CD8-positive, alpha-beta T cell (primary cell): ENCODE measurements at places on chromosomes 12 and 14.

DNA sequence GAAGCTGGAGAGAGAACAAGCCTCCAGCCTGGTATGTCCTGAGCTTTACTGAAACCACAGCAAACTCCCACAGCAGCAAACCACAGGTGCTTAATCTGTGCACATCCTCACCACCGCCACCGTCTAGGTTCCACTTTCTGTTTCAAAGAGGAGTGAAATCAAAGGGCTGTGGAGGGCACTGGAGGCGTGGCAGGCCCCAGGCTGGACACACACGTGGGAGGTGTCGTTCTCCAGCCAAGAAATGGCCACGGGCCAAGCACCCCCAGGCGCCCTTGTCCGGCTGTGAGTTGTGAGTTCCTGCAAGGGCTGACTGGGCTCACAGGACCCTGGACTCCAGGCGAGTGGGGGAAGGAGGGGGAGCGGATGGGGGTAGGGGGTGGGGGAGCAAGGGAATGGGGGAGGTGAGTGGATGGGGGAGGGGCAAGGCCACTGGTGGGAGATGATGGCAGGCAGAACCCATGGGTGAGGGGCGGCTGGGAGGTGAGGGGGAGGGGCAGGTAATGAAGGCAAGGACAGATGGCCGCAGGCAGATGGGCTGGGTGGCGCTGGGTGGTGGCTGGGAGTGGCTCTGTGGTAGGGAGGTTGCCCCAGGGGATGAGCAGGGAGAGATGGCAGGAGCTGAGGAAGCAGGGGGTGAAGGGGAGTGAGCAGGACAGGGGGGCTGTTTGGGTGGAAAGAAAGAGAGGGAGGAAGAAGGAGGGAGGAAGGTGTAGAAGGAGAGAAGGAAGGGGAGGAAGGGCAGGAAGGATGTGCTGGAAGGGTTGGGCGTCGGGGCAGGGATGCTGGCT, 86.7 kb downstream of the NCOR2 start:
- DNase-seq, result no peak

GRCh38 chr14:35406506-35407305, 2.2 kb upstream of the NFKBIA start:
- no peak for DNase-seq

DNA sequence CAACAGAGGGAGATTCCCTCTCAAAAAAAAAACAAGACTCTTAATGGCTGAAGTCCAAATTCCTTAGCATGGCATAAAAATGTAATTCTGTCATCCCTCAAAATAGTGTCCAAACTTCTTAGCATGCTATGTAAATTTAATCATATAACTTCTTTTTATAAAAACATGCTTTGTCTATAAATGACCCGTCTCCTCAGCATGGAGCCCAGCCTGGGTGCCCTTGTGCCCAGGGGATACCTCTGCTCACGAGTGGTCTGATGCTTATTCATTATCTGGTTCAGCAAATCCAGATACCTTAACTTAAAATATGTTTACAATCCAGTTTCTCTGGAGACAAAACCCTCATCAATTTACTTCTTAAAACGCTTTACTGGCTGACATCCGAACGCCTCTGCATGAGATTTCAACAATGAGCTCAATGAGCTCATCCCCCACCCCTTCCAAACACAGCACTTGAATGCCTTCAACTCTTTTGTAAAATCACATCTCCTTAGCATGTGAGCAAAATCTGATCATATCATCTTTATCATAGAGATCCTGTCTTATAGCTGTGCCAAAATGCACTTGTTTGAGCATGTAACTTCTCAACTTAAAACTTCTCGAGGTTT, 15.7 kb downstream of the RTL1 start:
- no peak for DNase-seq

DNA sequence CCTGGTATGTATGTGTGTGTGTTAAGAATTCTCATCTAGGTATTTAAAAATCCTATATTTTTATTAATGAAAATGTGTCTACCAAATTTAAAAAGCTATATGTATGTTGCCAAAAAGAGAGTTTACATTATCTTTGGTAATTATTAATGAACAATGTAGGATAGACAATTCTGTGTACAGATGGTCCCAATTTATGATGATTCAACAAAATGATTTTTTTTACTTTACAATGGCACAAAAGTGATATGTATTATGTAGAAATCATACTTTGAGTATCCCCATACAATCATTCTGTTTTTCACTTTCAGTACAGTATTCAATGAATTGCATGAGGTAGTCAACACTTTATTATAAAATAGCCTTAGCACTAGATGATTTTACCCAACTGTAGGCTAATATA, 39.4 kb downstream of the IRAK3 start:
- DNase-seq, result no peak

- no peak for DNase-seq
Observed at GRCh38 chr12:131688131-131688844, 22.6 kb upstream of the SFSWAP start.

DNA sequence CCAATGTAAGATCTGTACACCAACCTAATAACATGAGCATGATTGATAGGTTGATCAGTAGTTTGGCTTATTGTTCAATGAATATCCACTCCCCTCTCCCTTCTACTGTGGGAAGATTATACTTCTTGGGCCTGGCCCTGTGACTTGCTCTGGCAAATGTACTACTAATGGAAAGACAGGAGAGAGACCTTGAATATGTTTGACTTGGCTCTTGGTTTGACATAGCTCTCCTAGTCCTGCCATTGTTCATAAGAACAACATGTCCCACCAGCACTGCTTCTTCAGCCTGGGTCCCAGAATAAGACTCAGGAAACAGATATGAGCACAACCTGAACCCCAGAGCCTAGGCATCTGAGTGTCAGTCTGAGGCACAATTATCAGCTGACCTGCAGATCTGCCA, 112.8 kb upstream of the RESF1 start:
- no peak for DNase-seq

DNA sequence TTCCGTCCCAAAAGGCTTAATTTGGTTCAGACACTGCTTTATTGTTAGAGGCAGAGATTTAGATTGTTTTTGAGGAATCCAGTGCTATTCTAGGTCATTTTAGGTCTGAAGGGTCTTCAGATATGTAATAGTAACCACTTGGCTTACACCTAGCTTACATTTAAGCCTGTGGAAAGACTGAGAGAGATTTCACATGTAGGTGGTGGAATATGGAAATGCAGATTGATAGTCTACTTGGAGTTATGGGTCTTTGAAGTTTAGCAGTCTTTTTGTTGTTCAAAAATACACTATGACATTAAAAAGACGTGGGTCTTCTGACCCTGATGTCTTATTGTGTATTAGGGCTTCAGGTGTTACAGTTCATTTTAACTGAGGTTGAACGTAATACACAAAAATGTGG, 51.4 kb upstream of the CCT2 start:
- no peak for DNase-seq

GRCh38 chr12:119540476-119540875, 53.1 kb upstream of the TMEM233 start:
- DNase-seq, result no peak

DNA sequence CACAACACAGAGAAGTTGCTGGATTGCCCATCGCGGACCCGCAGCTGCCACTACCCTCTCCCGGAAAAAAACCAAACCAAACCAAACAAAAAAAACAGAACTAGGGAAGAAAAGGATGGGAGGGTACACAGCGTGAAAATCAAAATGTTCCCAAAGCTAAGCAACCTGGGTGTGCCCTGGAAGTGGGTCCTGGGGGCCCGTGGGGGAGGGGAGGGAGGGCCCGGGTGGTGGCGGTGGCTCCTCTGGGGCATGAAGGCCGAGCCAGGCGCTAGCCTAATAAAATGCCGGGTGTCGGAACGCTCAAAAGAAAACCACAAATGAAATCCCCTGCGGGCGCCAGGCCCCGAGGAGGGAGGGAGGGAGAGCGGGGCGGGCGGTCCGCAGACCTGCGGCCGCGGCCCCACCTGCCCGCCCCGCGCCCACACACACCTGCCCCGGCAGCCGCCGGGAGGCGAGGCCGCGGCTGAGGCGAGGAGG, 787 bp downstream of the HECTD4 start:
- DNase-seq, result no peak

DNA sequence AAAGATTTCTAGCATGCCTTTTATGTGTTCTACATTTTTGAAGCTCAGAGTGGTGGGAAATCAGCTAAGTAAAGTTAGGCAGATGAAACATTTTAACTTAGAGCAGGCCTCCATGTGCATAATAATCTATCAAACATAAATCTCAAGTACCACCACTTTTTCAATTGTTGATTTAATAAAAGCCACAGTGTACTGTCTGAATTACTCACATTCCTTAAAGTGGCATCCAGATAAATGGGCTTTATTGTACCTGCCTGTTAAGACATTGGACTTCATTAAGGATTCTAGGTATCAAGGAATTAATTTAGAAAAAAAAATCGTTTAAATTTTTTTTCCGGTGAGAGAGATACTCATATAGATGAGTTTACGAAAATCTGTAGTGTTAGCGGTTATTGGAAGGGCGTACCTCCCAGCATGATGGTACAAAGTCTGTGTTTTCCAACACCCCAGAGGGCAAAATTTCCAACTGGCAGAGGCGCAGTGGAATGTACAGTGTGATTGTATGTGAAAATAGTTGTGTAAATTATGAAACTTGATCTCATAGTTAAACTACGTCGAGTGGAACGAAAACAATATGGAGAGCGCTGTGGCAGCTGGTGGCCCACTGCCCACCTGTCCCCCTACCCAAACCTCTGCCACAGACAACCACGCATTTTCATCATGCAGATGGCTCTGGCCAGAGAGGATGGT, 25.0 kb downstream of the ELK3 start:
- DNase-seq, result no peak

DNA sequence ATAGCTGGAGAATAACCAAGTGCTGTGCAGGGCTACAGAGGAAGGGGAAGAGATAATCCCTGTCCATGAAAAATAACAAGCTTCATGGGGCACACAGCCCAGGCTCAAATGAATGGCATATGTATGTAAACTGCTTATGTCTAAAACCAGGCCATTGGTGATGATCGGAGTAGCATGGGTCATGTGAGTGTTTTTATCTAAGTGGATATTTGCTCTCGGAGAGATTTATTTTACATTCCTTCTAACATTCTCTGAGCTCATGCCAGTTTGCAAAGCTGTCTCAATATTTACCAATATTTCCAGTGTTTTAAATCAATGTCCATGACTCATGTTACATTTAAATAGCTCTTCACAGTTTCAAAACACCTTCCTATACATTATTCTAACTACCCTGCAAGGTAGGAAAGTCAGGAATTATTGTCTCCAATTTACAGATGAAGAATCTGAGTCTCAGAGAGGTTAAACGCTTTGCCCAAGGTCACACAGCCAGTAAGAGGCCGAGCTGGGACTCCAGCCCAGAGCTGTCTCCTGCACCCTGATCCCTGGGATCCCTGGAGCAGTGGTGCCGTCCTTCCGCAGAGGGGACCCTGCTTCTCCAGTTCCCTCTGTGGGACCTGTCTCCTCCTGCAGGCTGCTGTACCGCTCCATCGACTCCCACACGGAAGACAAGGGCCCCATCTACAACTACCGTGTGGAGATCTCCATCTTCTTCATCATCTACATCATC, 186.7 kb upstream of the FKBP4 start:
- DNase-seq, result no peak

DNA sequence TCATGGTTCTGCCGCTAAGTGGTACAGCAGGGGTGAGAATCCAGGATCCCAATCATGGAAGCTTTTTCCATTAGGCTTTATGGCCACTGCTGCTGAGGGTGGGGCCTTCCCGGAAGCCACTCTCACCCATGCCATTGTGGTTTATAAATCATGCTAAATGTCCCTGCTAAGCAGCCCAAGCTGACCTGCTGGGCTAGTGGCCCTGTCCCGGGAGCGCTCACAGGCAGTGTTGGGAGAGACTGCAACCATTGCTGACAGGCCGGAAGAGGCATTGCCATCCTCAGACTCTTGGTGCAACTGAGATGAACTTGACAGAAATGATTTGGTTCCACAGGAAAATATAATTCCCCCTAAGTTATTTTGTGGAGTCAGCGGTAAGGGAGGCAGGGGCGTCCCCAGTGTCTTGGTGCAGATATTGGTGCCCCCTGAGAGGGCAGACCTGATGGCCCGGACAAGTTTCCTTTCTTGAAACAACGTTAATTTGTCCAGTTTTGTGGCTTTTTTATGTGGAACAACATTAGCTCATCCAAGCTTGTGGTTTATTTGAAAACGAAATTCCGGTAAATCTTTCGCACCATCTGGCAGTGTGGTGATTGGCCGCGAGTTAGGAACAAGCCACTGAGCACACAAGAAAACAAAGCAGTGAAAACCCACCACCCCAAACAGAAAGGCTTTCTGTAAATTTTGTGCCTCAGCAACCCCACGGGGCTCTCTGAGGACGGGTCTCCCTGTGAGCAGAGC, 82.3 kb downstream of the SSPN start:
- DNase-seq, result no peak

GRCh38 chr12:19588951-19589350, 149.7 kb downstream of the AEBP2 start:
- no peak for DNase-seq

GRCh38 chr12:46373301-46374296, 1.0 kb upstream of the SLC38A2 start:
- DNase-seq, result peak; percentile 57

DNA sequence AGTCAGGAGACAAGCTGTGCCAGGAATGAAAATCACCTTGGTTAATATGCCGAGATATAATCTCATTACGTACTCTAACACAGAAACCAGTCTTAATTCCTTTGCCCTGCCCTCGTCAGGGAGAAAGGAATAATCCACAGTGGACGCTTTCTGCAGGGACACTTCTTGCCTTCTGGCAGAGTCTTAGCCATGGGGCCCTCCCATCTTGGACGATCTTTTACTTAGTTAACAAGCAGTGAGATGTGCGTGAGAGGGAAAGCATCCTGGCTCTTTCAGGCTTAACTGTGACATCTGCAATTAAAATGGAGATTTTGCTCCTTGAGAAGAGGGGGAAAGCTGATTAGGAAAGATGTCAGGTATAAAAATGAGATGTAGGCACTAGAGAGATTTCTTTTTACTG, 246.4 kb downstream of the TMEM132C start:
- no peak for DNase-seq
